ENCODE measurements at places on chromosomes 12 and 14.

- no peak for DNase-seq
Observed at GRCh38 chr14:101464984-101465794, 96.1 kb upstream of the DIO3 start.

DNA sequence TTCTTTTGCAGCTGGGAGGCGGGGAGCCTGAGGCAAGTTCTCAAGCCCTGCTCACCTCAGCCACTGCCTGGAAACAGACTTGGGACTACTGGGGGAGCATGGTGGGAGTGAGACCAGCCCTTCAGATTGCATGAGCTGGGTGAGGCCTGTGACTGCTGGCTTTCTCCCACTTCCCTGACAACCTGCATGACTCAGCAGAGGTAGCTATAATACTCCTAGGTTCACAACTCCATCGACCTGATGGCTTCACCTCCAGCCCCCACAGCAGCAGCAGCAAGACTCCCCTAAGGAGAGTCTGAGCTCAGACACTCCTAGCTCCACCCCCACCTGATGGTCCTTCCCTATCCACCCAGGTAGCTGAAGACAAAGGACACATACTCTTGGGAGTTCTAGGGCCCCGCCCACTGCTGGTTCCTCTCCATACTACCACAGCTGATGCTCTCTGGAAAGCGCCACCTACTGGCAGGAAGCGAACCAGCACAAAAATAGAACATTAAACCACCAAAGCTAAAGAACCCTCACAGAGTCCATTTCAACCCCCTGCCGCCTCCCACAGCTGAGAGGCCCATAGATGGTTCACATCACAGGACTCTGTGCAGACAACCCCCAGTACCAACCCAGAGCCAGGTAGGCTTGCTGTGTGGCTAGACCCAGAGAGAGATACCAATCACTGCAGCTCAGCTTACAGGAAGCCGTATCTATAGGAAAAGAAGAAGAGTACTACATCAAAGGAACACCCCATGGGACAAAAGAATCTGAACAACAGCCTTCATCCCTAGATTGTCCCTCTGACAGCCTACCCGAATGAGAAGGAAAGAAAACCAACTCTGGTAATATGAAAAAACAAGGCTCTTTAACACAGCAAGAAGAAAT is 68.7 kb downstream of the RPAP3 start:
- peak; percentile 25 for DNase-seq

DNA sequence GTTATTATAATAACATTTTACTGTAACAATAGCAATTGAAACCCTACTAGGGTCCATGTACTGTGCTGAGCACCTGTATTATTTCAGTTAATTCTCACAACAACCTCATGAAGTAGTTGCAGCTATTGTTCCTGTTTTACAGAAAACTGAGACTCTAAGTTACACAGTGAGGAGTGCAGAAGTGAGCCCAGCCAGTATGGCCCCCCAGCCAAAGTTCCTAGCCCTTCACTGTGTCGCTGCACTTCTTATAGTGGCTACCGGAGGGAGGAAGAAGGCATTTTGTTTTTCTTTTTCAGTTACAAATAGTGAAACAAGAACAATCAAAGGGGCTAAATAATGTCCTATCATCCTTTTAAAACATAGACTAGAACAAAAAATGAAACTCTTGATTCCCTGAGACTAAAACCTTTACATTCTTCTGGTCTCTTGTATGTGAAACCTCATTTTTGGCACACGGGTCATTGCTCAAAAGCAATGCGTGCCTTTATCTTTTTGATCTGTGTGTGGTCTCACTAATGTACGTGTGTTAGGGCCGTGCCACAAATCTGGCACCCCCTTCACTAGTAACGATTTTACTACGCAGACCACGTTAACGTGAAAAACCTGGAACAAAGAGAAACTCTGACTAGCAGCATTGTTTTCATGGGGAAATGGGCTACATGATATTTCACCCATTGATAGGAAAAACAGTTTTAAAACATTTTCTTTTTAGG is 88.7 kb downstream of the LLPH start:
- no peak for DNase-seq

GRCh38 chr14:72736786-72737559 is 156.9 kb downstream of the DPF3 start:
- no peak for DNase-seq

DNA sequence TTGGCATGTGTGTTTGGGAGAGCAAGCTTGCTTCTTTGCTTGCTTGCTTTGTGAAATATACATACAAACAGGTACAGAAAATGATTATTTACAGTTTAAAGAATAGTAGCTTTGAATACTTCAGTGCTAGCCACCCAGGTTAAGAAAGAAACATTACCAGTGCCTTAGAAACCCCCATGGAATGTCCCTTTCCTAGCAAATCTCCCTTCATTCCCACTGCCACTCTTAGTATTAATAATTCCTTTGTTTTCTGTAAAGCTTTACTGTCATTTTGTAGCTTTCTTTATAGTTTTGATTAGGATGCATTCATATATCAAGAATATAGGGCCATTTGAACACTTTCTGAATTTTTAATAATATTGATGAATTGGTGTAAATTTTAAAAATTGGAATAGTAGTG is 9.5 kb downstream of the SRGAP1 start:
- DNase-seq: no peak

DNA sequence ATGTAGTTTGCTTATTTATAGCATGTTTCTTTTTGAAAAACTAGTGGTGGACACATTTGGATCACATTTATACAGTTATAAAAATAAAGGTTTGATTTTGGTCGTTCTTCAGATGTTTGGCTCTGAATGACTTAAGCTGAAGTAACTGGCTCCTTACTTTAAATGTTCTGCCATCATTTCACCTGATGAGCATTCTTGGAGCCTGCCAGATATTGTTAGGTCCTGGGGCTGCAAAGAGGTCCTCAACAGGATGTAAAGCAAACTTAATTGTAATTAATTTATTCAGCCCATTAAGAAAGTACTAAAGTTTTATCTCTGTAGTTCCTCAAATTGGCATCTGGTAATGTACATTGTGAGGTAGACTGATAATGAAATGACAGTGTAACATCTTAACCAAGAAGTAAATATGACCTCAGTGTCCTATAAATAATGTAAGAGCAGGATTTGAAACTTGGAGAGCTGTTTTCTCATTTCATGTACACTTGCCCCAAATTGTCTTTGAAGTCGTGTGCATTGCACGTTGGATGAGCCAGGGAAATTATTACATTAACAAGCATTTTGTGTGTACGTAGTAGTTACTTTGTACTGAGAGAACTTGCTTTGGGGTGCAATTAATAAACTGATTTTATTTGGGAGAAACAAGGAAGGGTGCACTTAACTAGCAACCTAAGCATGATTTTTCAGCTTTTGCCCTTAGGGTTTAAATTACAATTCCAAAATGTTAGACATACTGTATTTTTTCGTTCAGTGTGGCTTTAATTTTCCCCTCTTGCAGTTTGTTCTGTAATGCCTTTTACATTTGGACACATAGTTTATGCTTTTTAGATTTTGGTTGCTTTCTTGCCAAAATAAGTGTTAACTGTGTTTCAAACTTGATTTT is 7.5 kb downstream of the EIF5 start:
- no peak for DNase-seq

GRCh38 chr12:131058700-131059099 is 105.0 kb downstream of the ADGRD1 start:
- no peak for DNase-seq

- no peak for DNase-seq
Observed at GRCh38 chr14:96016501-96017160, 22.5 kb upstream of the C14orf132 start.

DNA sequence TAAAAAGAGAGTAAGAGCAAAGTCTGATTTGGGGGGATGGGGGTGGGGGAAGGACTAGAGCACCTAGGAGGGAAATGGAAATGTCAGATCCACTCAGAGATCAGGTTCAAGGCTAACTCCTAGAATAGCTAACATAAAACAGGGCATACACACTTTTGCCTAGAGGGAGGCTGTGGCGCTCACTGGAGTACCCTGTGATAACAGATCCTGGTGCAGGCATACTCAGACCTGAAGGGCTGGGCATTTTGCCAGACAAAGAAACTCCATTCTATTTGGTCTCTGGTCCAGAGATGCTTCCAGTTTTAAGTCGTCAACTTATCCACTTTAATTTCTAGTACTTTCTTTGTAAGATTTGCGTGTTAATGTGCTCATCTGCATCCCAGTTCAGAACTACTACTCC is 5.8 kb downstream of the CTDSP2 start:
- DNase-seq: no peak

DNA sequence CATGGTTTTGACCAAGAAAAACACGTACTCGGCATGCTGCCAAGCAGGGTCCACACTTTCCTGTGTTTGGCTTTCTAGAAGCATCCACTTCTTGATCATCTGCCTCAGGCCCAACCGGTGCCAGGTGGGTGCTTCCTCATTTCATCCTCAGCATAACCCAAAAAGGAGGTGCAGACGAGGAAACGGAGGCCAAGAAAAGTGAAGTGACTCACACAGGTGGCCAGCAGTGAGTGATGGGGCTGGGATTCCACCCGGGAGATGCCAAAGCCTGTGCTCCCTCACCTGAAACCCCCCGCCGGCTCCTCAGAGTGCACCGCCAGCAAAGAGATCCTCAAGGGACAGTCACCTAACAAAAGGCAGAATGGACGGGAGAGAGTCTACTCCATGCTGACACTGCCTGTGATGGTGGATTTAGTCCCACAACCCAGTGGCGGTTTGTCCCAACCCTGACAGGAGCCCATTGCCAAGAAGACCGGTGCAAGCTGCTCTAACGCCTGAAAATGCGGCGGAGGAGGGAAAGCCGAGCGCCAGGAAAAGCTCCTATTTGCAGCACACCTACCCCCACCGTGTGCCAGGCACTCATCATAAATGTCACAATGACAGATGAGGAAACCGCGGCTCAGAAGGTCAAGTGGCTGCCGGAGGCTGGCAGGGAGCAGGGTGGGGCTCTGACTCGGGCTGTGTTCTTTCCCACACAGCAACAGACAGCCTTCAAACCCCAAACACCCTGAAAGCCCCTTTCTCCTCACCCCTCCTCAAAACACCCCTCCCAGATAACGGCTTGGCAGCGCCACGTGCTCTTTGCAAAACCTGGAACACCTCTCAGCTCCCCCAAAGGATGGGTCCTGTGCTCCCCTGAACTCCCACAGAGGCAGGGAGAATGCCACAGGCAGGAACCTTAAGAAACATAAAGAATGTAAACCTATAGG is 18.8 kb downstream of the BCL11B start:
- peak; percentile 45 for DNase-seq

DNA sequence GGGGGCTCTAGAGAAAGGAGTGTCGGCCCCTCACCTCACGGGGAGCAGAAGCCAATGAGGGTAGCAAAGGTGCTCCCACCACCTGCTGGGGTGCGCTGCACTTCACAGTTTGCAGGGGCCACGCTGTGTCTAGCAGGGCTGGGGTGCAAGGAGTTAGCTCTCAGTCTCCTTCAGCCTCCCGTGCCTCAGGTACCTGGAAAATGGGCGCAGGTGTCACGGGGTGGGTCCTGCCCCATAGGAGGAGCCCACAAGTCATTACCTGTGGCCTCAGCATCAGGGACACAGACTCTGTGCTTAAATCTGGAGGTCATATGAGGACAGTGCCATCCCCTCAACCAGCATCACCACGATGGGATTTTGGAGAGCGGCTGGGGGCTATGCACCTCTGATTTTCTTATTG is 326.7 kb downstream of the ADGRD1 start:
- no peak for DNase-seq

DNA sequence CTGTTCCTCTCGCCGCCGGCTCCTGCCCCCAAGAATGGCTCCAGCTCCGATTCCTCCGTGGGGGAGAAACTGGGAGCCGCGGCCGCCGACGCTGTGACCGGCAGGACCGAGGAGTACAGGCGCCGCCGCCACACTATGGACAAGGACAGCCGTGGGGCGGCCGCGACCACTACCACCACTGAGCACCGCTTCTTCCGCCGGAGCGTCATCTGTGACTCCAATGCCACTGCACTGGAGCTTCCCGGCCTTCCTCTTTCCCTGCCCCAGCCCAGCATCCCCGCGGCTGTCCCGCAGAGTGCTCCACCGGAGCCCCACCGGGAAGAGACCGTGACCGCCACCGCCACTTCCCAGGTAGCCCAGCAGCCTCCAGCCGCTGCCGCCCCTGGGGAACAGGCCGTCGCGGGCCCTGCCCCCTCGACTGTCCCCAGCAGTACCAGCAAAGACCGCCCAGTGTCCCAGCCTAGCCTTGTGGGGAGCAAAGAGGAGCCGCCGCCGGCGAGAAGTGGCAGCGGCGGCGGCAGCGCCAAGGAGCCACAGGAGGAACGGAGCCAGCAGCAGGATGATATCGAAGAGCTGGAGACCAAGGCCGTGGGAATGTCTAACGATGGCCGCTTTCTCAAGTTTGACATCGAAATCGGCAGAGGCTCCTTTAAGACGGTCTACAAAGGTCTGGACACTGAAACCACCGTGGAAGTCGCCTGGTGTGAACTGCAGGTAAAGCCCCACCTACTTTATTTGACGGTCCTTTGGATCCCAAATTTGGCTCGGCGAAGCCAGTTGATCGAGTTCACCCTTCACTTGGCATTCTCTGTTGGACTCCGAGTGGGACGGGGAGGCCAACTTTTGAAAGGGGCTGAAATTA is 1.5 kb downstream of the WNK1 start:
- DNase-seq: peak; percentile 61

- peak; percentile 78 for DNase-seq
Observed at GRCh38 chr12:13165617-13166041, 30.9 kb upstream of the EMP1 start.

DNA sequence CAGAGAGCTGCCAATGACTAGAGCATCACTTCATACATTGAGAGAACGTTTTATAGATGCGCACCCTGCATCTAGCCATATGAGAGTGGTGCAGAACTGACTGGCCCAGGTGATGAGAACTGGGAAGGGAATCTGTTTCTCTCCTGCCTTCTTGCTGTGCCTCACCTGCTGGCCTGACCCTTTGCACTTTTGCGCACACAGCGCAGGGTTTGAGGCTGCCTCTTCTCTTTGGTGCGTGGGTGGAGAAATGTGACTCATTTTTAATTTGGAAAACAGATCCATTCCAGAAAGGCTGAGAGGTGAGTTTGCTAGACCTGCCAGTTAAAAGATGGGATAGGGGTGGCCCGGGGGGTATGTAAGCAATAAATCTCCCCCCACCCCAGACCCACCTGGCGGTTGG is 453 bp upstream of the ESRRB start:
- no peak for DNase-seq

DNA sequence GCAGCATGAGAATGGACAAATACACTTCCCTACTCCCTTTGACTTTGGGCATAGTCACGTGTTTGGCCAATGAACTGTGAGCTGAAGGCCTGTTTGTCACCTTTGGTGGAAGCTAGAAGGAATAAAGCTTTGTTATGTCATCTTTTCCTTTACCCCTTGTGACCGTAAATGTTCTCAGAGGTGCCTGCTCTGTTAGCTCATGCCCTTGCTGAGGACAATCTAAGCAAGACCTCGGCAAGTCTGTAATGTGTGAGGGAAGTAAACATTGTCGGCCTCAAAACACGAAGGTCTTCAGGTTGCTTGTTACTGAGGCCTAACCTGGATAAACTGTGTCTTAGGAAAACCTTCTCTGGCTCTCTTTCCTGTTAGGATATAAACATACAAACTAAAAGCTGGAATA is 354.2 kb downstream of the TMEM132D start:
- no peak for DNase-seq

DNA sequence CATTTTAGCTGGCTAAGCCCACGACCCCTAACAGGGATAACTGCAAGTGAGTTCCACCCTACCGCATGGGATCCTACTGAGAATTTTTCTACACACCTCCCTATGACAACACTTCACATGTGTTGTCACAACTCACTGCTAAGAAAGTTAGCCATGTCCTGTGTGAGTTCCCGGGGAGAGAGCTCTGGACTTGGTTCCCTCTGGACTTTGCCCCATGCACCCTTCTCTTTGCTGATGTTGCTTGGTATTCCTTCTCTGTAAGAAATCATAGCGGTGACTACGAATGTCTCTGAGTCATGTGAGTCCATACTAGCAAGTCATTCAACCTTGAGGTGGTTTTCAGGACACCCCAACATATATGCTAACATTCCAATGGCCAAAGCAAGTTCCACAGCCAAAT is 9.5 kb upstream of the CDKN3 start:
- DNase-seq: no peak
